CD4-positive, alpha-beta T cell treated with Interleukin-1 beta for 1 hour (primary cell): ENCODE measurements at places on chromosomes 12 and 14.
A peak's percentile ranks its signal among the peaks of the same experiment; 100 is the strongest.

DNA sequence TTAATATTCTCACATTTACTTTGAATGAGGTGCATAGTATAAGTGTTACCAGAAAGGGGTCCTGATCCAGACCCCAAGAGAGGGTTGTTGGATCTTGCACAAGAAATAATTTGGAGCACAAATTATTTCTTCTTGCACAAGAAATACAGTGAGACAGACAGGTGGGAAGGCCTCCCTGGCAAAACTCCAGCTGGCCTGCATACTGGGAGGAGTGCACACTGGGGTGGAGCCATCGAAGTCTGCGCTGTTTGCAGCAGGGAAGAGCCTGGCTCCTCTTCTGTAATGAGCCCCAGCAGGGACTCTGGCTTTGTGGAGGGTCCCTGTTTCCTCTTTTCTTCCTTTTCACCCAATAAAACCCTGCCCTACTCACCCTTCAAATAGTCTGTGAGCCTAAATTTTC is 141.6 kb downstream of the GLT1D1 start:
- no peak for DNase-seq

DNA sequence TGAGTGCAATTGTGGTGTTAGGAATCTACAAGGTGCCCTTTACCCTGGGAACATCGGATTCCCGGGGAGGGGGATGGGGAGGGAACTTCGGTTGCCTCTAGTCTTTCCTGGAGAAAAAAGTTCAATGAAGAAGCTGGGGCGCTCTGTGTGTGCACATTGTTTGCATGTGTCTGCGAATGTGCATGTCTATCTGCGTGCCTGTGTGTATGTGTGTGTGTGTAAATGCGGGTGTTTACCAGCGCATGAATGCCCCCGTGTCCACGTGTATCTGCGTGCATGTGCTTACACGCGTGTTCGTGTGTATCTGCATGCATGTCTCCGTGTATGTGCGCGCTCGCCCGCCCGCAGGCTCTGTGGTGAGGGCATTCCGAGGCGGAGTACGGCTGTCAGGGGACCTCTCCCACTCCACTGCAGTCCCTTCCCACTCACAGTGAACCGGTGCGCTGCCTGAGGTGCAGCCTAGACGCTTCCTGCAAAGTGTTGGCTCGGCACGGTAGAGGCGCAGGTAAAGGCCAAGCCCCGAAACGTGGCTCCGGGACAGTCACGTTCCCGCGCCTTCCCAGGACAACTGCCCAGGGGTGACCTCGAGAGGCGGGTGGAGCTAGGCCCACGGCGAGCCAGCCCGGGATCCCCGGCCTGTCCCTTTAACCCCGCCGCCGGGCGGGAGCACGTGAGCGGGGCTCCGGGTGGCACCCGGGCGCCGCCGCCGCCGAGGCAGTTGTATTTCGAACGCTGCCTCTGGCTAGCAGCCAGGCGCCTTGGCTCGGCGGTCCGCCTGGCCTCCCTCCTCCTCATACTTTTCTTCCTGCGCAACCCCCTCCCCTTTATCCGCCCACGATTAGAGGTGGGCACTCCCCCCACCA is 539 bp upstream of the HMGA2 start:
- DNase-seq: no peak

GRCh38 chr12:15532364-15532977 is 210.2 kb downstream of the PTPRO start:
- DNase-seq: peak; percentile 70

DNA sequence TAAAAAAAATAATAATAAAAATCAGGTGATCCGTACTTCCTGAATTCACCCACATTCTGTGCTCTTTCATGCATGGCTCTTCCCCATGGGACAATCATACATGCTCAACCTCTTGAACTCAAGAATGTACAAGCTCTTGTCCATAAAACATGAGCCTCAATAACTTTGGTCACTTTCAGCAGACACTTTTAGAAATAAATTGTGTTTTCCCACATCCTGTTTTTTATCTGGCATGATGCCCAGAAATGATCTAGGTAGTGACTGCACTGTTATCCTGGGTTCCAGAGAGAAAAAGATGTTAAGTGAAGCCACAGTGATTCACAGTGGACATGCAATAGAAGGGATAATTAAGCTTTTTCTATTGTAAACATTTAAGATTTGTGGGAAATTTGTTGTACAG is 537.6 kb upstream of the TMEM132C start:
- no peak for DNase-seq

- no peak for DNase-seq
Observed at GRCh38 chr12:103640831-103641230, 53.8 kb downstream of the STAB2 start.
